ENCODE measurements at places on chromosomes 16 and 17.
A peak's percentile ranks its signal among the peaks of the same experiment; 100 is the strongest.

- DNase-seq: no peak
These were observed 21.5 kb downstream of the CFAP20 start for GRCh38 chr16:58107709-58108108.

DNA sequence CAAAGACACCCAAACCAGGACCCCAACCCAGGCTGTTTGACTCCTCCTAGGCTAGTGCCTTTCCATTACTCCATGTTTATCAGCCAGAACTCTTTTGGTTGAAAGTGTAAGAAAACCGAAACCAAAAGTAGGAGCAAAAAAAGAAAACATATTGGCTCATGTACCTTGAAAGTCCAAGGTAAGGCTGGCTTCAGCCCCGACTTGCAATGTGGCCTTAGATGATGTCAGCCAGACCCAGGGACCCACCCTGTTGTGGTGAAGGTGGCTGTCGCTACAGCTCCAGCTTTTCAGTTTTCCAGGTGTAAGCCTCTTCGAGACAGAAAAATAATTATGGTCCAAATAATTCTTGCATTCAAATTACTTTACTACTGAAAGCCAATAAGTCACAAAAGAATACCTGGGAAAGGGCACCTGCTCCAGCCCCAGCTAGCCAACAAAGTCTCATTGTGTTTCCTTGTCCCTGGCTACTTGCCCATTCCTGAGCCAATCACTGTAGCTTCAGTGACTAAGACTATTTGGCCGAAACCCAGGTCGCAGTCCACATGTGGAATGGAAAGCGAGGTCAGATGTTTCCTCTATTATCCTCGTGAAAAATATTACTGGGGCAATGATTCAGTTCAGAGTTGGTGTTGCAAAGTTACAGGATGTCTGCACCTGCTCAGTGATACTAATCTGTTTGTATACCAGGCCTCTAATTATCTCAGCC is 20.7 kb downstream of the DNAH9 start:
- no peak for DNase-seq

GRCh38 chr17:57773557-57773956 is 28.5 kb upstream of the CCDC182 start:
- DNase-seq: peak; percentile 41

GRCh38 chr17:67671493-67671892 is 46.2 kb upstream of the NOL11 start:
- DNase-seq: no peak

DNA sequence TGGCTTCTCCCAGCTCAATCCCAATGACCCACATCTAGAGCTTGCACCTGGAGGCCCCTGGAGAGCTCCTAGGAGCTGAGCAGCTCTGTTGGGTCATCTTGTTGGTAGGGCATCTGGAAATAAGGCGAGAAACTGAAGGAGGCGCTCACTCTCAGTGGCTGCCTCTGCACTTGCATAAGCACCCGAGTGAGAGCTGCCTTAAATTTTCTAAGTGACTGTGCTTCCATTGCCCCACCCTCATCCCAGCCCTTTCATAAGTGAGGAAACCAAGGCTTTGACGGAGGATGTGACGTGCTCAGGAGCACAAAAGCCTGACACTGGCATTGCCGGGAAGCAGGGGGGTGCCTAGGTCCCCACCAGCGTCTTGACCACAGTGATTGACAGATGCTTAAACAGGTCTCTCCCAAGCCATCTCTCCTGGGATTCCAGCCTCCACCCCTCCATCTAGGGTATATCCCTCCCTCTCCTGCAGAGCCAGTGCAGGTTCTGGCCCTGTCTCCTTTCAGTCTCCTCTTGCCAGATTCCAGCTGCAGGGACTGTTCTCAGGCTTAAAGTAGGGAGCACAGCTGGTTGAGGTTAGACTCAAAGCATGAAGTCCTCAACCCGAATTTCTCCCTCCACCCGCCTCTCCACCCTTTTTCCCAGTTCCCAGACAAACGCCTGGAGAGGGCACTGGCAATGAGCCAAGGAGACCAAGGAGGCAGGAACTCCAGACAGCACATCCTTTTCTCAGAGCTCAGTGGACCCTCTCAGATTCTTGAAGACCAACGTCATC is 113.7 kb downstream of the IRX5 start:
- DNase-seq: no peak

DNA sequence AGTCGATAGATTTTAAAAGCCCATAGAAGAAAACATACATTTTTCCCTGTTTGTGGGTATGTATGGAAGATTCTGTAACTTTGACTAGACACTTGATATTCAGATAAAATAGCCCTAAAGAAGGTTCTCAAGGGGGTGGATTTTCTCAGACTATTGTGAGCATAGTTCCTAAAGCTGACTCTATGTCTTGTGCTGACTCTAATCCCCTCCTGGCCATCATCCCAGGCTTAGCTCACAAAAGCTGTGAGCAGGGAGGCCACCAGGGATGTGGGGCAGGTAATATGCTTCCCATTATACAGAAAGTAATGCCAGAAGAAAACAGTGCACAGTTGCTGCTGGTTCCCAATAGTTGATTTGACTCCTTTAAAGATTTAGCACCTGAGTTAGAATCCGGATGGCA is 32.0 kb downstream of the CDH13 start:
- no peak for DNase-seq

DNA sequence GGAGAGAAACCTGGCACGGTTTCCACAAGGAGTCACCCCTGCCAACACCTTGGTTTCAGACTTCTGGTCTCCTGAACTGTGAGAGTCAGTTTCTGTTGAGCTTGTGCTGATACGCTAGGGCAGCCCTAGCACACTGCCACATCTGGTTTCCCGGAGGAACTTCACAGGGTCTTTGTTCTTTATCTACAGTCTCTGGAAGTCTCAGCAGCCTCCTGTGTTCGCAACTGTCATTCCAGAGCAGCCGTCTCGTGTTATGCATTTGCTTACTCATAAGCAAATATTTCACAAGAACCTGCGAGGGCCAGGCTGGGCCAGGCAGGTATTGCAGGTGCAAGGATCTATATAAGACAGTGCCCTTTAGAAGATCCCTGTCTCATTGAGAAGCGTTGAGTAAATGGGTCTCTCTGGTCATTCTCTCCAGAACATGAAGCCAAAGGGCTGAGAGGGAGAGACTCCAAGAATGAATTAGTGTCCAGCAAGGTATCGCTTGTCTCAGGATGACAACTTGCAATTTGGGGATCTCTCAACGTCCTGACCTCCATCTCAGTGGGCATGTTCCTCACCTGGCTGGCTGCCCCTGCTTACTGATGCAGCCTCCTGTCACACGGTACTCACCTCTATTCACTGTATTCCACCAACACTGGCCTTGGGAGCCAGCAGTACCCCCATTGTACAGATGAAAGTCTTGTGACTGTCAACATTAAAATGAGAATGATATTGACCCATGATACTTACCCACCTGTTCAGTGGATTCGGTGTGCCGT is 141.2 kb downstream of the WWOX start:
- no peak for DNase-seq

Data from MV-4-11 (cell line).